Activated CD4-positive, alpha-beta T cell treated with anti-CD3 and anti-CD28 coated beads, Interleukin-2, amount 50 U/mL, for 16 hours (primary cell): ENCODE measurements at places on chromosomes 3 and 15.

GRCh38 chr3:82078246-82078645, 316.8 kb upstream of the GBE1 start:
- DNase-seq, result no peak

DNA sequence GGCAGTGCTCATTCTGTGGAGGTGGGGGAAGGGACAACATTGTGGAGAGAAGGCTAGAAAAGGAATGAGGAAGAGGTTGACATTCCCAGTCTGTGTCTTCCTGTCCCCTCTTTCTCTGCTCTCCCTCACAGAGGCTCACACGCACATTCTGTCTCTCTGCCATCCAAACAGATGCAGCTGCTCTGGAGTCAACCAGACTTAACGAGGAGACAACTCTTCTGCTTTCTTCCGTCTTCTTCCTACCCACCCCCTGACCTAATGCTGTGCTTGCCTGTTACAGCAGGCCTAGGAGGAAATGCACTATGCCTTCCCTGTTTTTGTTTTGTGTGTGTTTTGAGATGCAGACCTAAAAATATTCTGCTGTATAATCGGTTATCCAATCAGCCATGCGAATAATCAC, 121.9 kb downstream of the CACNA1D start:
- DNase-seq, result no peak

DNA sequence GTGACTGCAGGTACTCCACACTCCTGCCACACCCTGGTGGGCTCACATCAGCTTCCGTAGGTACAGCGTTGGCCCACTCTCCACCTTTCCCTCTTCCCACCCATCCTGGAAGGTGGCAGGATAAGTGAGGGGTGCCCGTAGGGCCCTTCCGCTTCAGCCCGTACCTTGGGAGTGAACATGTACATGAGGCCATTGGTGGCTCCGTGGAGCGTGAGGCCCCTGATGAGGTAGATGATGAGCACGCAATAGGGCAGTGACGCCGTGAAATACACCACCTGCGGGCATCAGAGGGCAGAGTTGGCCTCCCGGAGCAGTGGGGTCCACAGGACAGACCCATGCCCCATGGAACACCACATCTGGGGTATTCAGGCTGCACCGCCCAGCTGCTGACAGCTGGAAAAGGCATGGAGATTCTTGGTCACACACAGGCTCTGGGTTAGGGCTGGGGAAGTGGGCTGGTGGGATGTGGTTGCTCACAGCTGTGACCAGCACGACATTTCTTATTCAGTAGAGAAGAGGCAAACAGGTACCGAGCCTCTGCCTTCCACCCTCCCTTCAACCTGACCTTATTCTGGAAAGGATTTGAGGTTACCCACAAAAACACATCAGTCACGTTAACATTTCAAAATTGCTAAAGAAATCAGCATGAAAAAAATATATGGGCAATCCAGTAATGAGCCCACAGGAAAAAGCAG, 23.8 kb downstream of the SLC6A20 start:
- no peak for DNase-seq

GRCh38 chr3:66439666-66440344, 61.0 kb downstream of the LRIG1 start:
- no peak for DNase-seq

DNA sequence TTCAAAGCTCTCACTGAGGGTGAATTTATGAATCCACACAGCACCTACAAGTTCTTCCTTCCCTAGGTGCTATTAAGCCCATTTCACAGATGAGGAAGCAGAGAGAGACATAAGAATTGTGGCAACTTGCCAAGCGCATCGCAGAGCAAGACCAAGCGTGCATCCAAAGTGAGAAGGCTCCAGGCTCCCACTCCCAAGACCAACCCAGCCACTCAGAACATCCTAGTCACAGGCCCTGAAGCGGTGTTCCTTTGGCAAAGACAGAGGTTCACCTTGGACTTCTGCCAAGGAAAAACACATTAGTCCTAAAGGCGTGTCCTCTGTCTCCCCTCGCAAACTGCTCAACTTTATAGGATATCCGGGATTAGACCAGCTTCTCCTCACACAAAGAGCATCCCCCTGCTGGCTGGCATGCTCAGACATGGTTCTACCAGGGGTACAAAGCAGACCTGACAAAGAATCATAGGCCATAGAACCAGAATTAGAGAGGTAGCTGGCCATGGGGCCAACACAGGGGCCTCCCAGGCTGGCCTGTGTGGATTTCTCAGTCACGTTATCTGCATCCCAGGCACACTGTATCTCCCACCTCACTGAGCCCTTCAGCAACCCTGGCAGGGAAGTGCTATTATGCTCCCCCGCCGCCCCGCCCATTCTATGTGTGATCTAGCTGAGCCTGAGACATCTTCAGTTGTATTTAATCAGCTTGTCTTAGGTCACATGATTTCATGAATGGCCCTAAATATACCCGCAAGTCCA, 160.2 kb downstream of the FOXP1 start:
- no peak for DNase-seq

GRCh38 chr15:85770096-85771041, 24.4 kb downstream of the KLHL25 start:
- no peak for DNase-seq

DNA sequence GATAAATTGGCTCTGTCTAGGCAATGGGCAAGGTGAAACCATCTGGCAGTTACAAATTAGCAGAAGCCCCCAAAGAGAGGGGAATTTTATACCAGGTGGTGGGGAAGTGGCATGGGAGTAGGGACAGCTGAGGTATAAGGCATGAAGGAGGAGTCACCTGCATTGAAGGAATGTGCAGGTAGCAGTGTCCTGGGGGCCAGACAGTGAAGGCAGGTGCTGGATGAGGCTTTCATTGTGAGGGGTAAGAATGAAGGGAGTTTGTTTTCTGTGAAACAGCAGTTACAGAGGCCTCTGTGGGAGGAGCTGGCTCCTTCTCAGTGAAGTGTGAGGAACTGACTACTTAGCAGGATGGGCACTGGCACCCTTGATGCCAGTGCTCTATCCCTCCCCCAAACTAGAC, 19.1 kb upstream of the PXYLP1 start:
- no peak for DNase-seq
